ENCODE measurements at places on chromosomes 5 and 9.

- no peak for DNase-seq
Observed at GRCh38 chr9:121958530-121958929, 134.6 kb downstream of the TTLL11 start.

DNA sequence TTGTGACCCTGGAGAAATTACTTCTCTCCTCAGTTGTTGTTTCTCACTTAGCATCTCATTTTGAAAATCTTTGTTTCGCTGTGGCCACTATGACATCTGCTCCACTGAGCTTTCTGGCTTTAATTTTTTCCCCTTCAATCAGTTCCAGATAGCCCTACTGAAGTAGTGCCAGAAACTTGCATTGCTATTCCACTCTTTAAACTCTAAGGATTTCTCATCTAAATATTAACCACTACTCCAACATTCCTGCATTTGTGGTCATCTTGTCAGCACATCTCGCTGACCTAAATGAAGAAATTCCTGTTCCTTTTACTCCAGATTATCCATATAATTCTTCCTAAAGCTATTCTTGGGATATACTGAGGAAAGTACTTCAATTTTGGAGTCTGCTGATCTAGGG lies 15.3 kb upstream of the NOL6 start:
- DNase-seq: no peak

DNA sequence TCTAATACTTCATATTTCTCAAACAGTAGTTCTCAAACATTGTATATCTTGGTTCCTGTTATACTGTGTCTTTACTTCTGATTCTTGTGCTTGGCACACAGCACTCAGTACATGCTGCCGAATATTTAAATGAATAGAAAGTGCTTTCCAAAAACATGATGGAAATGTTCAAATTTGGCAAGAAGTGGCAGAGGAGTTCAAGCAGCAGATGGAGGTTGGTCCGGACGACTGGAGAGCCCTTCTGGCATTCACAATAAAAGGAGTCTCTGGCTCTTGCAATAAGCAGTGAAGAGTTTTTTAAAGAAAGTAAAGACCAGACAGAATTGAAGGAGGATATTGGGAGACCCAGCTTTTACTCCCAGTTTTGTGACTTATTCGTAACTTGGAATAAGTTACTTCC lies 36.3 kb downstream of the TSTD2 start:
- DNase-seq: no peak

- DNase-seq: no peak
Observed at GRCh38 chr5:133618141-133618540, 5.8 kb upstream of the FSTL4 start.

DNA sequence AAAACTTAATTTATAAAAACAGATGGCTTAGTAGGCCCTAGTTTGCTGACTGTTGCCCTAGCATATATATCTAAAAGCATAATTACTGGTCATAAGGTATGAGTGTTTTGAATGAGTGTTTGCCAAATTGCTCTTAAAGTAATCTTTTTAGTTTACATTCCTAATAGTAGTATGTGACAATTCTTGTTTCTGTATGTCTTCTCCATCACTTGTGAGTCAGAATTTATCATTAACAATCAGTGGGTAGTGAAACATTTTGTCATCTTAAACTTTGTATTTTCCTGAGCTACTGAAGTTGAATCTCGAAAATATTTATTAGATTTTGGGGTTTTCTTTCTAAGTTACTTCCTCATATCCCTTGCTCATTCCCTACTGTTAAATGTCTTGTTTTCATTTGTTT lies 49.6 kb downstream of the APC start:
- no peak for DNase-seq

DNA sequence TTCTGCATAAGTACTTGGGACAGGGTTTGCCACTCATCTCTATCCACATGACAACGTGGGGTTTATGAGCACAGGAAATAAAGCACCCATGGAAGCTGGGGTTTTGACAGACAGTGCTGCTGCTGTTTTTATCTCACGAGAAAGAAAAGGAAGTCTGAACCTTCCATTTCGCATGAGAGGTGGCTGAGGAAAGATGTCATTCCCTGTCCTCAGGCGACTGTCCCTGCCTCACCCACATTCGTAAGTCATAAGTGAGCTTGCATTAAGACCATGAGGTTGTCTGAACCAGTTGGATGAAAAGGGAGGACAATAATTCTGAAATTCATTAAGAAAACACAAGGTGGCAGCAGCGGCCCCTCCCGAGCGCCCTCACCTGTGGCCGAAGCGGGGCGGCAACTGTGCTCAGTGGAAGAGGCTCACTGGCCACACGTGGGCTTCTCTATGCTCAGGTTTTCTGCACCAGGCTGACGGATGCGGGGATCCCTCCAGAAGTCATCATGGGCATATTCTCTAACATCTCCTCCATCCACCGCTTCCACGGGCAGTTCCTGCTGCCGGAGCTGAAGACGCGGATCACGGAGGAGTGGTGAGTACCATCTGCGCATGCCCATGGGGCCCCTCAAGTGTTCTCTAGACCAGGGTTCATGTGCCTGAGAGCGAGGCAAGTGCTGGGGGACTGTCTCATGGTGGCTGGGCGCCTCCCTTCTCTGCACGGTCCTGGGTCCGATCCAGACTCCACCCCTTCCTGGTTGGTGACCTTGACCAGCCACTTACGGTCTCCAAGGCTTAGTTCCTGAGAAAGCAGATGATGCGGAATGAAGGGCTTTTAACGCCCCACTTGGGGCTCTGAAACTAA lies 54.7 kb upstream of the SUSD3 start:
- DNase-seq: peak; percentile 39

GRCh38 chr9:4315582-4316215 lies 15.8 kb upstream of the GLIS3 start:
- peak; percentile 52 for DNase-seq

- DNase-seq: no peak
Observed at GRCh38 chr5:117245130-117245529, 670.5 kb upstream of the SEMA6A start.

DNA sequence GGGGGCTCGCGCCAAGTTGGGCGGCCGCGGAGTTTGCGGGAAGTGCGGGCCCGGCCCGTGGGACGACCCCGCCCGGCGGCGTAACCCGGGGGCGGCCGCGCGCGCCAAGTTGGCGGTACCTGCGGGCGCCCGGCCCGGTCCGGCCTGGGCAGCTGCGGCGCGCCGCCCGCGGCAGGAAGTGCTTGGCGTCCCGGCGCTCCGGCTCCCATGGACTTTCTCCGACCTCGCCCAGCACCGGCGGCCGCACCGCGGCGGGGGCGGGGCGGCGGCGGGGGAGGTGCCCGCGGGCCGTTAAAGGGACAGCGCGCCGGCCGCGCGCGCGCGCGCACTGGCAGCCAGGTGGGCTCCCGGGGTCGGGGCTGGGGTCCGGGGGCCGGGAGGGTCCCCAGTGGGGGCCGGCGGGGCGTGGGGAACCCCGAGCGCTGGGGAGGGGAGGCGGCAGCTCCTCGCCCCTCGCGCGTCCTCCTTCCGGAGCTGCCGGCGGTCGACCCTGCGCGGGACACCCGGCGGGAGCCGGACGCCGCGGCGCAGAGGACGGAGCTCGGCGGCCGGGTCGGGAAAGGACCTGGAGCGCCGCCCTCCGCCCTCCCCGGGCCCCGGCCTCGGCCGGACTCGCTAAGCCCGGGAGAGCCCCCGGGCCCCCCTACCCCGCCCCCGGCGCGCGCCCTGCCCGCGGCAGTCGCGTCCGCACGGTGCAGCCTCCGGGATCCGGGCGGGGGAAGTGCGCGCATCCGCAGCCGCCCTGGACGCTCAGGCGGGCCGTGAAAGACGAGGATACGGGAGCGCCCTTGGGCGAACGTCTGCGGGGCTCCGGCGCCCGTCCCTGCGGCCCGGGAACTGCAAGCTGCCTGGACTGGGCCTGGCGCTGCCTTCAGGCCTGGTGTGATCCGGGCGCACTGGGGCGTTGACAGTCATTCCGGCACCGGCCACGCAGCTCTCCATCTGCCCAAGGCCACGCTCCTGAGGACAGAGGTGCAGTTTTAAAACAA lies at the start of gene NACC2:
Gene NACC2, minus strand, starts transcription at position 220 of the 989 bp plus-strand sequence. CDS start 44,768 bp downstream, outside the sequence.
- no peak for DNase-seq

GRCh38 chr9:129435988-129436717 lies 184.7 kb downstream of the C9orf50 start:
- DNase-seq: no peak

DNA sequence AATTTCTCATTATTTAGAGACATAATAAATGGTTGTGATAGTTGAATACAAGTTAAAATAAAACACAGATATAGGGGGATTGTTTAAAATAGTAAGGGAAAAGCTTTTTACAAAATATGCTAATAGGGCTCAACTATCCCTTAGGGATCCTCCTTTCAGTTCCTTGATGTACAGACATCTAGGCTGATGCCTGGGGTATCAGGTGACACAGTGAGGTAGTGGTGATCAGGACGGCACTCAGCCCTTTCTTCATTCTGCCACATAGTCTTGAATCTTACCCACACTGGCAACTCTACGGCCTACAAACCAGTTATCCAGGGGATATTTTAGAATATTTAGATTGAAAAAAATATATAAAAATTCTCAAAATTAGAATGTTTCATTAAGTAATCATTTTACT lies 12.5 kb upstream of the SLC35D2 start:
- no peak for DNase-seq

All from stimulated activated CD8-positive, alpha-beta memory T cell treated with anti-CD3 and anti-CD28 coated beads, Interleukin-15, amount 100 ng/mL, for 48 hours (primary cell).